ENCODE measurements at places on chromosomes 12 and 14.

GRCh38 chr14:101704140-101704539 lies 57.4 kb upstream of the PPP2R5C start:
- DNase-seq: no peak

GRCh38 chr14:103108749-103109207 lies 14.3 kb downstream of the EXOC3L4 start:
- no peak for DNase-seq

- no peak for DNase-seq
These were observed 101.4 kb upstream of the RTL1 start for GRCh38 chr14:101004954-101005353.

- DNase-seq: no peak
These were observed at the start of gene SSTR1 for GRCh38 chr14:38207736-38208617. Gene SSTR1, plus strand, starts transcription at chr14:38207904. Its CDS starts 1,486 bp downstream, at chr14:38209390.

DNA sequence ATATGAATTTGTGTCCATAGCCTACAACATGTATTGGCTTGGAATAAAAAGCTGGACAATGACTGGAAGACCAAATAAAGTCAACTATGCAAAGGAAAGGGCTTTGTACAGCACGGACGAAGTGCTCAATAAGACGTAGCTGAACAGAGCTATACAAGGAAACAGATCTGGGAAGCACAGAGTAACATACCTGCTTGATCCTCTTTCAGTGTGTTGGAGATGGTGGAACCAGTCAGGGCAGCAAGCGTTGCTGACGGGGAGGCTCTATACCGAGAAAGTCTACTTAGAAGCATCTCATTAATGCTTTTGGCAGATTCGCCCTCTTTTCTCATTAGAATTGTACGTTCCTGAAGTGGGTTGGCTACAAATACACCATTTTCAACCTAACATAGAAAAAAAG lies 99.3 kb downstream of the HECTD4 start:
- no peak for DNase-seq

DNA sequence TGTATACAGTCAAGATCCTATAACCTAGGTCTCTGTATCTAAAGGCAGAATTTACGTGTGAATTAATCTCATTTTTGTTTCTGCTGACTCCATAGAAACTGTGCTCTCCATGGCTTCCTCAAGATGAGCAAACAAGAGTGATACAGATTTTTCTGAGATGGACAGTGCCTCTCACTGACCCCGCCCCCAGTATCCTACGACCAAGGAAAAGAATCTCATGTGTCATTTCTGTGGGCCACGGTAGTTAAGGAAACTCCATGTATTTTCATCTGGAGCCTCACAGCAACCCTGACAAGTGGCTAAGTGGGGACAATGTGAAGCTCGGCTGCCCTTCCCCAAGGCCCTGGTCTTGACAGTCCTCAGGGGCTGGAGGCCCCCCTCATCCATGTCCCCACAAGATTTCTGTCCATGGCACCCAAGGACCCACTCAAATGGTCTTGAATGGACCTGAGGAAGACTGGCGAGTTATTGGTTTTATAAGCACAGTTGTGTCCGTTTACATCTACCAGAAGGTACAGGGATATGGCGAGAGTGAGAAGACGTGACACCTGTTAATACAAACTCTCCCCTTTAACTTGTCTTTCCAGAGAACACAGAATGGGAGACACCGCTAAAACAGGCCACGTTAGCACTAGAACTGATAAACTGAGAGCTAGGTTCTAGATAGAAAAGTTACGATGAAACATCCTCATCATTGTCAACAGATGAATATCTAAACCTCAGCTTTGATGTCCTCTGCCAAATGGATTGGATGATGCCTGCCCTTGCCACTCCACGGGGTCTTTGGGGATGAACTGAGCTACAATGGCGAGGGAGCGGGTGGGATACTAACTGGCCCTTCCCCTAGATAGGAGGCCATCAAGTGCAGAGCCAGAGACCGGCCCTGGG lies 108.4 kb upstream of the EGLN3 start:
- DNase-seq: no peak

GRCh38 chr12:39331539-39332261 lies 111.2 kb downstream of the KIF21A start:
- DNase-seq: no peak

GRCh38 chr12:131720921-131721320 lies 10.0 kb downstream of the SFSWAP start:
- no peak for DNase-seq

GRCh38 chr14:94594441-94594840 lies 13.2 kb downstream of the SERPINA5 start:
- no peak for DNase-seq

GRCh38 chr12:86429824-86430223 lies 173.6 kb upstream of the MGAT4C start:
- no peak for DNase-seq

DNA sequence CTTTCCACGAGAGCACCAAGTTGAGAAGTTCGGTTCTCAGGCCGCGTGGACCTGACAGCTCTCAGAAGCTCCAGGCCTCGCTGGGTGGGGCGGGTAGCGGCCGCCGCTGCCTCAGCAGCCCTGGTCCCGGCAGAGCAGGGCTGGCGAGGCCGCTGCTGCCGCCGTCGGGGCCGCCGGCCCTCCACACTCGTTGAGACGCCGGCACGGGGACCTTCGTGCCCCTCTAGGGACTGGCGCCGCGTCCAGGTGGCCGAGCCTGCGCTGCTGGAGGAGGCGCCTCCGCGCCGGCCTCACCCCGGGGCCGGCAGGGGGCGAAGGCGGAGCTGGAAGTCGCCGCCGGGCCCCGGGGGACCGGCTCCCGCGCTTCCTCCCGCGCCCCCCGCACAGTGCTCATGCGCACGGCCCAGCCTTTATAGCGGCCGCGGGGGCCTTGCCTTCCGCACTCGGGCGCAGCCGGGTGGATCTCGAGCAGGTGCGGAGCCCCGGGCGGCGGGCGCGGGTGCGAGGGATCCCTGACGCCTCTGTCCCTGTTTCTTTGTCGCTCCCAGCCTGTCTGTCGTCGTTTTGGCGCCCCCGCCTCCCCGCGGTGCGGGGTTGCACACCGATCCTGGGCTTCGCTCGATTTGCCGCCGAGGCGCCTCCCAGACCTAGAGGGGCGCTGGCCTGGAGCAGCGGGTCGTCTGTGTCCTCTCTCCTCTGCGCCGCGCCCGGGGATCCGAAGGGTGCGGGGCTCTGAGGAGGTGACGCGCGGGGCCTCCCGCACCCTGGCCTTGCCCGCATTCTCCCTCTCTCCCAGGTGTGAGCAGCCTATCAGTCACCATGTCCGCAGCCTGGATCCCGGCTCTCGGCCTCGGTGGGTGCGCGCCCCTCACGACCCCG lies at the start of gene COCH:
Gene COCH, plus strand, starts transcription at position 440 of the 879 bp plus-strand sequence. Its CDS starts 380 bp downstream, at position 820.
- DNase-seq: no peak

DNA sequence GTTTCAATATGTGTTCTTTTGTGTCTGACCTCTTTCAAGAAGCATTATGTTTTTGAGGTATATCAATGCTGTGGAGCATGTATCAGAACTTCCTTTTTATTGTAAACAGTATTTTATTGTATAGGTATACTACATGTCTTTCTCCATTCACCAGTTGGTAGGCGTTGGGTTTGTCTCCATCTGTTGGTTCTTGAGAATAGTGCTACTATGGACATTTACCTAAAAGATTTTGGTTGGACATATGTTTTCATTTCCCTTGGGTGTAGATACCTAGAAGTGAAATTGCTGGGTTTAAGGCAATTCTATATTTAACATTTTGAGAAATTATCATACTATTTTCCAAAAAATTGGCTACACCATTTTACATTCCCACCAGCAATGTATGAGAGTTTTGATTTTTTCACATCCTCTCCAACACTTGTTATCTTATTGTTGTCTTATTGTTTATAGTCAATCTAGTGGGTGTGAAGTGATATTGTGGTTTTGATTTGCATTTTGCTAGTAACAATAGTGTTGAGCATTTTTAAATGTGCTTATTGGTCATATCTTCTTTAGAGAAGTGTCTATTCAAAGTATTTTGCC lies 409.2 kb downstream of the IPO8 start:
- DNase-seq: no peak

- DNase-seq: no peak
These were observed 60.0 kb downstream of the TMTC2 start for GRCh38 chr12:82746668-82747067.

GRCh38 chr12:58557661-58558060 lies 362.6 kb downstream of the LRIG3 start:
- DNase-seq: no peak

- DNase-seq: no peak
These were observed 9.7 kb upstream of the PCK2 start for GRCh38 chr14:24084440-24084839.

DNA sequence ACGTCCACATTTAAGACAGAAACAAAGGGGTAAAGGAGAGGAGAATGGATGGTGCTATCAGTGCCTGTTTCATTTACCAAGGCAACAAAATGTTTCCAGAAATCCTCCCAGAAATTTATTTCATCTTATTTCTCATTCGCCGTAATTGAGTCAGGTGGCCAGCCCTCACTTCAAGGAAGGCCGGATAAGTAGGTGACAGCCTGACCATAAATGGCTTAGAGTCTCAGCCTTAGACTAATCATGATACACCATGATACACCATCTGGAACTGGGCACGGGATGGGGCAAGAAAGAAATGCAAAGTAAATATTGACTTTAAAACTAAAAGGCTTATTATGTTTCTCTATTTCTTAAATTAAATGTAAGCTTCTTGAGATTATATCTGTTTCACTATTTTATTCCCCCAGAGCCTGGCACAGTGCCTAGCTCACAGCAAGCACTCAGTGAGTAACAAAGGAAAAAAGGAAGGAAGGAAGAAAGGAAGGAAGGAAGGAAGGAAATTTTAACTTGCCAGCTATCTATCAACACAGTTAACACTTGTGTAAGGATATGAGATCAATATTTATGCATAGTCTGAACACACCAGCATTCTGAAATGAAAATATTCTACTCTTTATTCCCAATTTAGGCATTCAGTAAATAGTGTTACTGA lies 106.1 kb upstream of the FSCB start:
- DNase-seq: no peak

DNA sequence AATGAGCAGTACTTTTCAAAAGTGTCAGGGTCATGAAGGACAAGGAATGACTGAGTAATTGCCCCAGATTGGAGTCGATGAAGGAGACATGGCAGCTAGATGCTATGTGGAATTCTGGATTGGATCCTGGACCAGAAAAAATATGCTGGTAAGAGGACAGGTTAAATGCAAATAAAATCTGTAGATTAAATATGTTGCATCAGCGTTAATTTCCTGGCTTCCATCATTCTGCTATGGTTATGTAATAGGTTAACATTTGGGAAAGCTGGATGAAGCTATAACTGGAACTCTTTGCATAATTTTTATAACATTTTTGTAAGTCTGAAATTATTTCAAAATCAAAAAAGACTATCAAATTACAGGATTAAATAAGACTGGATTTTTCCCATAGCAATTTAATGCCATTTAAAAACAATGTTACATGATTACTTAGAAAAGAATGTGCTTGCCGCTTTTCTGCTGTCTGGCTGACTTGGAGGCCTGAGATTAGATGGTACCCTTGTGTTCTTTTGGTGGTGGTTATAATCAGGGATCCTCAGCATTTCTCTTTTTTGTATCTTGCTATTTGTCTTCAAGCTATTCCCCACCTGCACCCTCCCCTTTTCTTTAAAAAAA lies 65.1 kb downstream of the FBXW8 start:
- no peak for DNase-seq

- DNase-seq: peak; percentile 53
These were observed 62.9 kb upstream of the NID2 start for GRCh38 chr14:52131640-52132320.

GRCh38 chr14:32296366-32296765 lies 32.7 kb upstream of the AKAP6 start:
- DNase-seq: no peak

GRCh38 chr12:127619869-127620734 lies 646.9 kb upstream of the TMEM132C start:
- no peak for DNase-seq

DNA sequence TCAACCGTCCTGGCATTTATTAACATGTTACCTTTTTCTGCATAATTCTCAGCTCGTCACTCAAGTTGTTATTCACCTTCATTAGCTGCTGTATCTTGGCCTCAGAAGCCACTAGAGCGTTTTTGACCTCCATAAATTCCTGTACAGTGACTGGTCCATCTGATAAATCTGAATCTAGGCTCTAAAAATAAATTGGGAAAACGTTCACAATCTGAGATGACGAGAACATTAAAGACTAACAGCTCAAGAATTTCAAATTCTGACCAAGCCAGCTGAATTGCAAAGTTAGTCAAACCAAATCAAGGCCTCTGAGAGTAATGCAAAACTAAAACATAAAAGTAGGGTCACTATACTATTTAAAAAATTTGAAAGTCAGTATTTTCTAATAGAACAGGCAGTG lies 45.0 kb downstream of the GIT2 start:
- DNase-seq: no peak

DNA sequence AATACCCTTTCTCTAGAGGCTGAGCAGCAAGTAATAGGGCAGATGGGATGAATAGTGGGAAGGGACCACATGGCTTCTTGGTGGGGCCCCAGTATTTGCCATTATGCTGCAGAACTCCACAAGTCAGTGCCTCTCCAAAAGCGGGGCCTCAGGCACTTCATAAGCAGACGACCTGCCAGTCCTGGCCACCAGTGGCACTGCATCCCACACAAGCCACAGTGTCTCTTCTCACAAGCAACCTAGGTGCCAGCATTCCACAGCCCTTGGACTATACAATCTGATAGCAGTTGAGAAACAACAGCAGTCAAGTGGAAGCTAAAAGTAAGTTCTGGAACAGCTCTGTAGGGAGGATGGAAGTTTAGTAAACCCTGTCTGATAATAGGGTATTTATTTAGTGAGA lies 4.2 kb upstream of the SLC8A3 start:
- DNase-seq: no peak

DNA sequence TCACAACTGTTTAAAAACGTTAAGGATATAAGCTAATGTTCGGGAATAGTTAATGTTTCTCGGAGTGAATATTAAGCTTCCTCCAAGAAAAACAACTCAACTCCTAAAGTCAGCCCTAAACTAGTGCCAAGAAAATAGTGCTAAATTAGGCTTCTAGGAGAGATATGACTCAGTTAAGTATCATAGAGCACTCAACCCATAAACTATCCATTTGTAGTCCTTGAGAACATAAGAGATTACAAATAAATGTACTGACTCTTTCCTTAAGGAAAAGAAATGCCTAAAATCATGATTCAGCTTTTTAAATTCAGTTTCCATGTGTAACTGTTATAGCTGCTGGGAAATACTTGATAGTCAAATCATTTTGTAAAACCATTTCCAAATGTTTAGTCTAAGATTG lies 117.1 kb downstream of the HMGA2 start:
- no peak for DNase-seq

- DNase-seq: no peak
These were observed 186.5 kb downstream of the CHST11 start for GRCh38 chr12:104643093-104643818.

- no peak for DNase-seq
These were observed 3.4 kb downstream of the OR11G2 start for GRCh38 chr14:20194101-20194500.
